ENCODE measurements at places on chromosomes 4 and X. TPM values are rescaled to one million over a fixed set of nuclear protein-coding genes. Genes with fewer than 3 reads are reported as not detected.
A peak's percentile ranks its signal among the peaks of the same experiment; 100 is the strongest.

DNA sequence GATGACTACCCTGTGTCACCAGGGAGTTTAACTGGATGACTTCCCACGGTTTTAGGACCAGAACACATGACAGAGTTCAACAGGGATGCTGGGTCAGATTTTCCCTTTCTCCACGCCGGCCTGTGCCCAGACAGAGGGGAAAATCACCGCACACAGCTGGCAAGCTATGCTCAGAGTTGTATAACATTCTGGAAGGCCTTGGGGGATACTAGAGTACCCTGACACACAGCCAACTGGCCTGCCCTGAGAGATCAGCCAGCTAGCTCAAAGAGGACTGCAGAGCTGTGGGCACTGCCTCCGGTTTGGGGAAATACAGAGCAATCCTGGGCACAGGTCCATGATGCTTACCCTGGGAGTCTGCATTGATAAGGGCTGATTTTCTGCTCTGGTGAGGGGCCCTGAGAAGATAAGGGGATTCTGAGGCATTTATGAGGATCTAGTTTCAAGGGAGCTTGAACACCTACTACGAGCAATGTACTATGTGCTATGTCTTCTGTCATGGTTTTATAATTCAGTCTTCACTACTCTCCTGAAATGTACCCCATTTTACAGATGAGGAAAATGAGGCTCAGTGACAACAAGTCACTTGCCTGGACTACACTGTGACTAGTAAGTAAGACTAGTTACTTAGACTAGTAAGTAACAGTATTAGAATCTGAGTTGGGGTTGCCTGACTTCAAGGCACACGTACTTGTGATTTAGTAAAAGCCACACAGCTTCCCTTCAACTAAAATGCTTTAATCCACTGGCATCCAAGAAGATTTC, 14.7 kb downstream of the C4orf54 start:
- DNase-seq: no peak

VSIG4 gene
- total RNA-seq: 22.6 TPM

STPG2 gene
- total RNA-seq: 0.59 TPM

- no peak for DNase-seq
Observed at GRCh38 chr4:67465032-67465762, 80.1 kb downstream of the CENPC start.

- DNase-seq: no peak
Observed at GRCh38 chrX:39896951-39897740, 200.6 kb downstream of the BCOR start.

BEX2 gene
- total RNA-seq: 7.8 TPM

GRCh38 chrX:129876771-129877305, 29.1 kb upstream of the UTP14A start:
- no peak for DNase-seq

CYP2U1 gene
- 5.9 TPM for total RNA-seq

DNA sequence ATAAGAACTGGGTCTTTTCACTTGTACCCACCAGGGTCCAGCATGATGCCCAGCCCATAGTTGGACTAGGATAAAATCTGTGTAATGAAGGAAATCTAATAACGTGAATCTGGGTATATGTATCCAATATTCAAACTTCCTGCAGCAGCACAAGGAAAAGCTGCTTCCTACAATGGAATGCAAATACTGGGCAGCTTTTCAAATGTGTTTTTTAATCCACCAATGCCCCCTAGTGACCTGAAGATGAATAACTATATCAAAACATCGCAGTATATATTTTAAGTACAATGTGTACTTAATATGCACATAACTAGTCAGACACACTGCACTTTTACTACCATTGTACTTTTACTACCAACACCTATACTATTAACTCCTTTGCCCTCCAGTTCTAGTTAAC, 5.3 kb downstream of the APOO start:
- DNase-seq: peak; percentile 79

- no peak for DNase-seq
Observed at GRCh38 chrX:1521459-1521956, 15.5 kb downstream of the P2RY8 start.
